COR-L47 (cell line): ENCODE measurements at places on chromosomes 11 and 22.

- no peak for DNase-seq
These were observed 331.8 kb downstream of the FAT3 start for GRCh38 chr11:92556431-92556830.

DNA sequence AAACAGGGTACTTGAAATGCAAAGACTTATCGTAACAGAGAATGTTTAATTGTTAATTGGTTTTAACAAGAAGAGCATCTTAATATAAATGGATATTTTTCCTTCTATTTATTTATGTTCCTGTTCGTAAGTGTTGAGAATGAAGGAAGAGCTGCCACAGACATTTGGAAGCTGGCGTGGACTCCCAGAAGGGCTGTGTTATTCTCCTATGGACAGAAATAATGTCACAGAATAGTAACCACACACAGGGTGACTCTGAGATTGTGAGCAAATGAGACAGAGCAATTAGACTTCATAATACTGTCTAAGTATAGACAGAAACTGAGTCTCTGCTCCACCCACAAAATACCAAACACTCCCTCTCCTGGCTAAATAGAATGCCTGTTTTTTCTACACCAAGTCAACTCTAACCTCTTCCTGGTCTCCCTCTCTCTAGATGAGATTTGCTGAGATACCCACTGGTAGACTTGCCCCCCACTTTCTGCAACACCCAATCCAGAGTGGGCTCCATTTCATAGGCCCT, 6.1 kb downstream of the APOL3 start:
- DNase-seq: no peak

DNA sequence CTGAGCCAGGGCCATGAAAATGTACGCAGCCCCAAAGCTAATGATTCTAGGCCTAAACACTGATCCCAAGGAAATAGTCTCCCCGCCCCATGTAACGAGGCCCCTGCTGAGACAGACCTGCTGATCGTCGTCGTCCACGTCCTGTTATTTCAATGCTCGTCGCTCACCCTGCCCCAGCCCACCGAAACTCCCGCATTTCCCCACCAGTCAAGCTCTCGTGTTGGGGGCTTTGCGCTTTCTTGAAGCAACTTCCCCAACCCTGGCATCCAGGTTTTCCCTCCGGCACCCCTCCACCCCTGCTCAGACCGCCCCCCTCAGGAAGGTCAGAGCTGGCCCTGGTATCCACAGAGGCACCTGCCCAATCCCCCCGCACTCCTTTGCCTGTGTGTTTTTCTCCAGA, 58.8 kb upstream of the LINC01488 start:
- DNase-seq: no peak

- no peak for DNase-seq
These were observed 36.4 kb downstream of the MAP6 start for GRCh38 chr11:75632450-75632849.

DNA sequence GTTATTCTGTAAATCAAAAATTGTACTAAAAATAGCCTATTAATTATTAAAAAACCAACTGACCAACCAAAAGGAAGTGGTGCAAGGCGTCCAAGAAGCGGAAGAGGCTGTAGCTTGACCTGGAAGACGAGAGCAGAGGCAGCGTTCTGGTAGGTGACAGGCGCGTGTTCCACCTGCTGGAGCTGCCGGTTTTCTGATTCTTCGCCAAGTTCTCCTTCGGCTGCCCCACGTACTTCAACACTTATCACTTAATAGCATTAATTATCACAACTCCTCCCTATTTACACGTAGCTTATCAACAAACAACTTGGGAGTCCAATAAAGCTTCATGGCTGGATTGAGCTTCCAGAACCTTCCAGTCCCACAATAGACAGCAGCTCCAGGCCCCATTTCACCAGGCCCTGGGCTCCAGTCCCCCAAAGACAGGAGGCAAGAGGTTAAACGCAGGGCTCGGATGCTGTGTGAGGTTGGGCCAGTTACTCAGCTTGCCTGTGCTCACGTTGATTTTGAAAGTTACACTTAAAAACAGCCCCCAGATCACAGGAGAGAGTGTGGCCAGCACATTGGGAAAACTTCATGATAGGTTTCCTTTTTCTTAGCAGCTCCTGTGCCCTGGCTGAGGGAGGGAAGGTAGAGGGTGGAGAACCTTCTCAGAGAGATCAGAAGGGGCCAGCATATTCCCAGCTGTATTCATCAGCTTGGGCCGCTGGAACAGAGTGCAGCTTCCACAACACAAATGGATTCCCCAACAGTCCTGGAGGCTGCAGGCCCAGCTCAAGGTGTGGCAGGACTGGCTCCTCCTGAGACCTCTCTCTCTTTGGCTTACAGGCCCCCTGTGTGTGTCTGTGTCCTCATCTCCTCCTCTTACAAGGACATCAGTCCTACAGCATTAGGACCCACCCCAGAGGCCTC, 54.2 kb upstream of the FGF3 start:
- no peak for DNase-seq

- peak; percentile 72 for DNase-seq
These were observed at the start of gene SULT4A1 for GRCh38 chr22:43862074-43862881. Gene SULT4A1, minus strand, starts transcription at chr22:43862513. Its CDS starts 131 bp downstream, at chr22:43862382.

DNA sequence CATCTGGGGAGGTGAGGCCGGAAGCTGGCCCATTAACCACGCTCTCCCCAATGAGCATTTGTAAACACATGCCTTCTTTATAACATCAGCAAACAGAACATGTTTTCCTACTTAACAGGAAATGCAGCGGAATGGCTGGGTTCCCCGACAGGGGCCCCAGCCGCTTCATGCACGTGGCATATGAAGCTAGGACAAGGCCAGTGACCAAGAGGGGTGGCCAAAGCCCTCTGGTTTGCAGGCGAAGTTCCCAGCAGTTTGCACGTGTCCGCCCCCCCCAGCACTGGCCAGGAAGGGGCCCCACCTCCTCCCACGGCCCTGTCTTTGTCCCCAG, 38.7 kb upstream of the LINC01488 start:
- DNase-seq: no peak

GRCh38 chr11:71140206-71140919, 112.0 kb downstream of the SHANK2 start:
- peak; percentile 26 for DNase-seq

- DNase-seq: no peak
These were observed 329.7 kb downstream of the TBC1D22A start for GRCh38 chr22:47091921-47092700.

DNA sequence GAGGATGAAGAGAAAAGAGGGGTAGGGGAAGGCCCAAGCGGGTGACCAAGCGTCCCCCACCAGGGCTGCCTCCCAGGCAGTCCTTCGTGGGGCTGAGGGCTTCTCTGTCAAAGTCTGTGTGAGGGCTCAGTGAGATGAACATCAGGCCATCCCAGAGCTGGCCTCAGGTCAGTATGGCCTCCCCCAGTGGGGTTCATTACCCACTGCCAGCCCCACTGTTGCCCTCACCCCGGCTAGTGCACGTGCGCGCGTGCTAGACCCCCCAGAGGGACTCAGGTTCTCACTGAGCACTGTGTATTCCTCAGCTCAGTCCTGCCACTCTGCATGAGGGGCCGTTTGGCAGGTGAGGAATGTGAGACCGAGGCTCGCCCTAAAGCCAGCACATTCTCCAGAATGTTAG, 3.3 kb downstream of the KDELR3 start:
- DNase-seq: no peak

DNA sequence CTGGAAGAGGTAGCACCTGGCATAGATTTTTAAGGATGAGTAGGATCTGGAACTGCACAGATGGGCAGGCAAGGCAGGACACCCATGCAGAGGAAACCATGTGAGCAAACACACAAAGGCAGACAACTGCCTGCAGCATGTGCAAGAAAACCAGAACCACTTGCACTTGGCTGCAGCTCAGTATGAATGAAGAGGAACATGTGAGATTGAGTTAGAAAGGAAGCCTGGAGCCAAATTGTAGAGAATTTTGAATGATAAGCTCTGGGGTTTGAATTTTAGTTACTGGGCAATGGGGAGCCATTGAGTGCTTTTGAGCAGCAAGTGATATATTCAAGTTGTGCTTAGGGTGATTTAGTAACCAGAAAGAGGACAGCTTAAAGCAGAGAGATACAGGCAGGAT, 583.4 kb downstream of the SOX6 start:
- DNase-seq: no peak

- no peak for DNase-seq
These were observed 13.4 kb downstream of the ZP1 start for GRCh38 chr11:60880643-60881282.

GRCh38 chr11:75148436-75148983, 2.4 kb upstream of the SLCO2B1 start:
- DNase-seq: no peak

DNA sequence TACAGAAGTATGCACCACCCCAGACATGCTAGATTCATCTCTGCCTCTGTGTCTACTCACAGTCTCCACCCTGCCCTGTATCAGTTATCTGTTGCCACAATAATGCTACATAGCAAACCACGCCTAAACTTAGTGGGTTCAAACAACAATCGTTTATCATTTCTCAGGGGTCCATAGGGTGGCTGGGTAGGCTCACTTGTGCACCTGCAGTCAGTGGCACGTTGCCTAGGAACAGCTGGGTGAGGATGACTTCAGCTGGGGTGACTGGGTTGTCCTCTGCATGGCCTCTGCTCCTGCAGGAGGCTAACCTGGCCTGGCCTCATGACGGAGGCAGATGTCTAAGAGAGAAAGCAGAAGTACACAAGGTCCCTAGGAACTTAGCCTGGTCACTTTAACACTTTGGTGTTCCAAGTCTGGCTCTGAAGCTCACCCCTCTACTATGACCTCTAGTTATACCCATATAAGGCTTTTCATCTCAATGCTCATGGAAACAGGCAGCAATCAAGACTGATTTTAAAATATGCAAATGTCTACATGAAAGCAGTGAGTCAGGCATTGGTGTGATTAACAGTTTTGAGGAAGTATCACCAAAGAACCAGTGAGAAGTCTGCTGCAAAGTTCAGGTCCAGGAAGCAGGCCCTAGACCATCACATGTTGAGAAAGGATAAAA, 10.7 kb downstream of the OLFML1 start:
- DNase-seq: no peak

DNA sequence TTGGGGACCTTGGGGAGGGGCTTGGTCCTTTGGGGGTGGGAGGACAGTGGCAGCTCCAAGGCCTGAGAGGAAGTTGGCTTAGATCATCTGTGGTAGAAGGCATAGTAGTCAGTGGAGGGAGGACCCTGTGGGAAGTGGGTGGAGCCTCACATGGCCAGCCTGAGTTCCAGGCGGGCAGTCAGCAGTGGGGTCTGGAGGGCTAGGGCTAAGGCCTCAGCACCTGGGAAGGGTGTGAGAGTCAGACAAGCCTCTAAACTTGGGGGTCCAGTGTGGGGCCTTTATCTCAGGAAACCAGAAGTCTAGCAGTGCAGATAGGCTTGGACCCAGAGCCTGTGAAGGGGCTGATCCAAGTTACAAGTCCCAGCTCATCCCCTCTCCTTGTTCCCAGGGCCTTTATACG, 4.0 kb downstream of the NLRX1 start:
- no peak for DNase-seq

DNA sequence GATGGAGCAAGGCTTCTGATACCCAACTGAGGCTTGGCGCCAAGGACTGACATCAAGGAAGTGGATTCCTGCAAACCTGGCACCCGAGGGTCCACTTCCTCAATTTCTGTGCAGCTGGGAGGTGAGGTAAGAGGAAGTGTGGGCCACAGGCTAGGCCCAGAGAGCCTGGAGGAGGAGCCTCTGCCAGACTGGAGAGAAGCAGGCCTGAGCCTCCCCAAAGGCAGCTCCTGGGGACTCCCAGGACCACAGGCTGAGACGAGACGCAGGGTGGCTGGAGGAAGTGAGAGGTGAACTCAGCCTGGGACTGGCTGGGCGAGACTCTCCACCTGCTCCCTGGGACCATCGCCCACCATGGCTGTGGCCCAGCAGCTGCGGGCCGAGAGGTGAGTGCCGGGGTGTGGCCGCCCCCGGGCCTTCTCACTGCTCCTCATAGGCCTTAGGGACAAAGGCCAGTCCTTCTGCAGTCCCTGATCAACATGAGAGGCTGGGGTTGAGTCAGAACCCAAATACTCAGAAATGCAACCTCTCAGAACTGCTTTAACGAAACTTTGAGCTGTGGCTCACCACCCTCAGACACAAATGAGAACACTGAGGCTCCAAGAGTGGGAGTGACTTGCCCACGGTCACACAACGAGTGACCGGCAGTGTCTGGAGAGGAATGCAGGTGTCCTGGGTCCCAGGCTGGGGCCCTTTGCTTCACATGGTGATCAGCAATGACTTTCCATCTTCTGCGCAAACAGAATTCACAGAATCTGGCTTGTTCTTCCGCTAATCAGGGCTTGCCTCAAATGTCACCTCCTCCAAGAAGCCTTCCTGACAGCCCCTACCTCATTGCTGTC, at the start of gene NCF4:
TSS of gene NCF4 (plus strand) at position 186 of the 839 bp plus-strand sequence. CDS start at position 352, 166 bp downstream.
- DNase-seq: no peak

- DNase-seq: no peak
These were observed 109.6 kb upstream of the CHORDC1 start for GRCh38 chr11:90332415-90332814.

DNA sequence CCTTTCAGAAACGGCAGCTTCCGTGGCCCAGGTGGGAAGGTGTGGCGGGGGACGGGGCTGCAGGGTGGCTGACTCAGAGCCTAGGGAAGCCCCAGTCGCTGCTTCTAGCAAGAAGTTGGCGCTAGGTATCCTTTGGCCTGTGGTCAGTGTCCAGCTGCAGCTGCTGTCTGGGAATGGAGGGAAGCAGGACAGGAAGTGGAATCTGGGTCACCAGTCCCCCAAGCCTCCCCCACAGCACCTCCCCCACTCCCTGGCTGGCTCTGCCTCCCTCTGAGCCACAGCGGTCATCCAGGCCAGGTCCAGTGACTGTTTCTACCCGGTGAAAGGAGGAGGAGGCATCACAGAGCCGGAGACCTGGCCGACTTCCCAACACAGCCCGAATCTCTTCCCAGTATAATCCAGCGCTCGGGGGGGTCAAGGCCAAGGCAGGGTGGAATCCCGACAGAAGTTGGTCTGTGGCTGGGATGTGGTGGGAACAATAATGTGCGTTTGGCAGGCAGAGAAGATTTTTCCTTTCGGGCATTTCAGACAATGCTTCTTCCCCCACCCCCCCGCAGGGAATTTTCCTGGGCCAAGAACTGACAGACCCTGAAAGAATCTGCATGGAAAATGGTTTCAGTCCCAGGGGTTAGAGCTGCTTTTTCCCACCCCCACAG, 45.1 kb downstream of the C11orf96 start:
- no peak for DNase-seq

- no peak for DNase-seq
These were observed 394.5 kb downstream of the SHANK2 start for GRCh38 chr11:70857894-70858293.

GRCh38 chr22:48960576-48960975, 867.1 kb downstream of the BRD1 start:
- no peak for DNase-seq

- no peak for DNase-seq
These were observed 43.8 kb downstream of the CHST1 start for GRCh38 chr11:45621588-45621987.
